ENCODE measurements at places on chromosomes 5 and 9.

DNA sequence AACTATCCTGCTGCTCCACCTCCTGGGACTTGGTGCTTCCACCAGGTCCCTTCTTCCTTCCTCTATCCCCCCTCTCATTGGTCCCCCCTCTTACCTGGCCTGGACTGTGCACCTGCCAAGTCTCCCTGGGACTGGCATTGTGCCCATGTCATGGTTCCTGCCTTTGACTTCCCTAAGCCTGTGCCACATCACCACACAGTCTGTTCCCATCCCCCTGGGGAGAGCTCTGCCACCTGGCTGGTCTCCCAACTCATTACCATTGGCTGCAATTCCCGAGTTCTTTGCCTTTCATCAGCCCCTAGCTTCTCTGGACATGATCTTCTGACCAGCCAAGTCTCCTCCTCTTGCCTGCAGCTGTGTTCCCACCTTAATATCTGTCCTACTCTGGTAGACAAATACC lies 180.3 kb downstream of the SREK1 start:
- no peak for DNase-seq

DNA sequence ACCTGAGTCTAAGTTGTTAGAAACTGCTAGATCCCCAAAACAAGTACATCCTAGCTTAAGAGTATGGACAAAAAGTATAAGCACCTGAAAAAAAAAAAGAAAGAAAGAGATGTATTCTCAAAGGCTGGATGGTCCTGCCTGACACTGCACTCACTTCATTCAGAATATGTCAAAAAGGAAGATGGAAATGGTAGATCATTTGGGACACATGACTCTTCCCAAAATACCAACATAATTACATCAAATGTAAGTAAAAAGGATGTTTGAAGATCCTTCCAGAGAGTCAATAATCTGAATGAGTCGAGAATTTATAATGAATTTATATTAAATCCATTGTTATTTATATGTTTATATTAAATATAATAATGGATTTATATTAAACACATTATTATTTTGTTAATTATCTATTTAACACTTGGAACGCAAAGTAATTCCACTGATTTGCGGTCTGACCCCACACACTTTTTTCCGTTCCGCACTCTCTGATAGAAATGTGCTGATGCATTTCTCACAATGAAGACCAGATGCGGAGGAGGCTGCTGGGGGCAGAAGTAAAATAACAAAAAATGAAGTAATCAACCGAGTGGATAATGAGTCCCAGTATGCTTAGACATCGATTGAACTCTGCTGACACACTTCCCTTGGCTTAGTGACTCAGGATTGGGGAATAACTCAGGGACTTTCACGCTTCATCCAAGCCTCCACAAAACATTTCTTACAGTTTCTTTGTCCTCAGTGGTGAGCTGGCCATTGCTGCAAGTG lies 201.2 kb downstream of the ADAMTS12 start:
- no peak for DNase-seq

- no peak for DNase-seq
Observed at GRCh38 chr9:119959846-119960545, 590.8 kb upstream of the BRINP1 start.

DNA sequence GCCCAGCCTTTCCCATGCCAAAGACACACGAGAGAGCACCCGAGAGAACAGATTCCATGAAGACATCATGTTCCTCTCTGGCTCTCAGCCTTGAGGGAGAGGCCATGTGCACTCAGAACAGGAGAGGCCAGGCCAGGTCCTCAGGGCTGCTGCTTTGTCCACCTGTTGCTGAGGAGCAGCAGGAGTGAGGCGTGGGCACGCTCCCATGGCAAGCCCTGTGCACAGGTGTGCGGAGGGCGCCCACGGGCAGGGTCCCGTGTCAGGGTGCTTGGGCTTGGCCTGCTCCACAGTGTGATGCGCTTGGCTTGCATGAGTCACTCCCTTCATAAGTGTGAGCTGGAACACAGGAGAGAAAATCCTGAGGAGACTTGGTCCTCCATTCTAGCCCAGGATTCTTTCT lies 27.4 kb downstream of the ZNF354A start:
- DNase-seq, result no peak

GRCh38 chr5:33068786-33069185 lies 357.7 kb downstream of the NPR3 start:
- DNase-seq, result no peak

DNA sequence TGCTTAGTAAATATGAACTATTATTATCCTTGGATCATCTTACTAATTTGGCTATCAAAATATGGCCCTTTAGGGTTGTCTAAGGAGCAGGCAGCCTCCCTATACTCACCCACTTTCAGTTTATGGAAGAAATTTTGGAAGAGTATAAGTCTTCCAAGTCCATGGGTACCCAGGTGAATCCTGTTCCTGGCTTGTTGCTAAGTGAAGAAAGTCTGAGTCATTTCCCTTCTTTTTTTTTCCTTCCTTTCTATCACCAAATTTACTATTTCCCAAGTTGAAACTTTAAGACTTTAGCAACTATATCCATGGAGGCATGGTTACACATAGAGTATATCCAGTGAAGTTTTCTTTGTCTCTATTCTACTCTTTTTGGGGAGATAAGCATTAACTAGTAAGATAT lies 184.0 kb upstream of the ACTBL2 start:
- DNase-seq, result no peak

DNA sequence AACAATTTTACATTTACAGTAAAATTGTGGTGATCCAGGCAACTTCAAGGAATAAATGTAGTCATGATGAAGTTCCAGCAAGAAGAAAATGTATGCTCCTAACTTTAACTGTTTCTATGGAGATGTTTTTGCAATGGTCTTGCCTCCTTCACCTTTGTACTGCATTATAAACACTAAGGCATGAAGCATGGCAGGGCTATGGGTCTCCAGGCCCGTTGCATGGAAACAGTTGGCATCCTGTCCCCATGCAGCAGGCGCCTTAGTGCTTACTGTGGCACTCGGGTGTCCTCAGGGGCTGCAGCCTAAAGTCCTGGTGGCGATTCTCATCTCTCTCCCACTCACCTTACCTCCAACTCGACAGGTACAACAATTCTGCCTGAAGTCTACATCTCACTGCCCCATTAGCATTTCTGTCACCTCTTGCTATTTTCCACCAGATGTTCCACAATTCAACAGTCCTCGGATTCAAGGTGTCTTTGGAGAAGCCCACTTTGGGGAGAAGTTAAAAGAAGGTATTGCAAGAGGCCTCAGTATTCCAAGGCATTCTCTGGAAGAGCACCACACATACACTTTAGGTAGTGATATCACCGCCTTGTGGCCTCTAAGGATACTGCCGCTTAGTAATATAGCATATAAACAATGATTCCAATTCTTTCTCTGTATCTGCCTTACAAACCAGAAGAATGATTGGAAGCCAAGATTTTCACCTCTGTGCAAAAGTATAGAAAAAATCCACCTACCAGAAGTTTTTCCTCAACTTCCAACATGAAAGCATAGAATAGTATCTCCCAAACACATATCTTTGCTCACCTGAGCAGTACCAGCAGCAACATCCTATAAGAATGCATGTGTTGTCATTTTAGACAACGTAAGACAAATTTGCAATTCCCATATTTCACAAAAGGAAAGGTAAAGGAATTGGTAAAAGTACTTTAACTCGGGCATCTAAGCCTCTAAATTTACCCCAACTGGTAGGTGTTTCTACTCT lies 5.1 kb downstream of the LIFR start:
- no peak for DNase-seq

DNA sequence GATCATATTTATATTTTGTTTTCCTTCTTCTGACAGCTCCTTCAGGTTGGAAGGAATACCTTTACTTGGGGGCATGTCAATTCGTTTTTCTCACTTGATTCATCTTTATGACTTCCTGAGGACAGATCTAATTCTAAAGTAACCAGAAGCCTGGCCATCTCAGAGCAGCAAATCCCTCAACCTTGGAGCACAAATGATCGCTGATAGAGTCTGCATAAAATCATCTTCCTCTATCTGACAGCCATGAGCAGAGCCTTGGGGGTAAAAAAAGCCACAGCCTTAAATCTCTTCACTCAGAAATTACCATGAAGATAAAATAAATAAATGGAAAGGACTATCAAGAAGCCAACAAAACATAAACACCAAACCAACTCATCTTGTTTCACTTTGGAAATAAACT lies 325.8 kb downstream of the PRR16 start:
- DNase-seq, result no peak

- DNase-seq, result no peak
Observed at GRCh38 chr9:32708480-32709150, 73.1 kb upstream of the TAF1L start.

DNA sequence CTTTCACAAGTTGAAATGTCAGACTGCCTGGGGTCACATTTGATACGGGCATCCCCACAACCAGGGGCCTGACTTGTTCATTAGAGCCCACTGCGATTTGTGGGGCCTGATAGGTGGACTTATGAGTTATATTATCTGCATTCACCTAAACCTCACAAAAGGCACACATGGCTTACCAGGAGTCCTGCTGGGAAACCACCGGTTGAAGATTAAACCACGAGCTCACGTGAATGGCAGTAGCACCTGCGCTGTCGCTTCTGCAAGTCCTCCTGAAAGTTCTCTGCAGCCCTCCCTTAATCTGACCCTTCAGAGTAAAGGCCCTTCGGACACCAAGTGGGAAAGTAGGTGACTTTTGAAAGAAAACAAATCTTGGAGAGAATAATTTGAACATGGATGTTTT lies 68.9 kb downstream of the PPIC start:
- DNase-seq, result no peak

- DNase-seq, result no peak
Observed at GRCh38 chr5:62331921-62332320, 25.9 kb downstream of the KIF2A start.

GRCh38 chr9:99921875-99922710 lies 15.6 kb downstream of the STX17 start:
- no peak for DNase-seq

- no peak for DNase-seq
Observed at GRCh38 chr5:44389823-44390143, 563 bp upstream of the FGF10 start.

GRCh38 chr5:22678886-22679285 lies 174.3 kb downstream of the CDH12 start:
- DNase-seq, result no peak

DNA sequence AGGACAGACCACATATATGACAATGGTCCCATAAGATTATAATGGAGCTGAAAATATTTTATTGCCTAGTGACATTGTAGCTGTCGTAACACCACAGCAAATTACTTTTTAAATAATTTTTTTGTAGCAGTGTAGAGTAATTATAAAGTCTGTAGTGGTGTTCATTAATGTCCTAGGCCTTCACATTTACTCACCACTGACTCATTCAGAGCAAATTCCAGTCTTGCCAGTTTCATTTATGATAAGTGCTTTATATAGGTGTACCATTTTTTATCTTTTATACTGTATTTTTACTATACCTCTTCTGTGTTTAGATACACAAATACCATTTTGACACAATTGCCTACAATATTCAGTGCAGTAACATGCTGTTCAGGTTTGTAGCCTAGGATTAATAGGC lies 67.6 kb downstream of the TLE4 start:
- no peak for DNase-seq

- DNase-seq, result no peak
Observed at GRCh38 chr5:100550531-100551051, 15.4 kb downstream of the FAM174A start.

GRCh38 chr5:107979900-107980299 lies 309.2 kb upstream of the EFNA5 start:
- DNase-seq, result no peak

DNA sequence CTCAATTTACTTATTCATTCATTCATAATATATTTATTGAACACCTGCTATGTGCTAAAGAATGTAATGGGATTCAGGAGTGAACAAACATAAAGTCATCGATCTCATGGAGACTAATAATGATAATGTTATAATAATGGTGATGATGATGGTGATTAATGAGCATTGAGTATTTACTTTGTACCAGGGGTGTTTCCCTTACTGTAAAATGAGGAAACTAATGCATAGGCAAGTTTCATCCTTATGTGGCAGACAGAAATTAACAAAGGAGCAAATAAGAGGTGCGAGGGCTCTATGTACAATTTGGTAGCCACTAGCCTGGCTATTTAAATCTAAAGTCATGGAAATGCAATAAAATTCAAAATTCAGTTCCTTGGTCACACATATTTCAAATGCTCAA lies 11.1 kb upstream of the LCP2 start:
- DNase-seq, result no peak

DNA sequence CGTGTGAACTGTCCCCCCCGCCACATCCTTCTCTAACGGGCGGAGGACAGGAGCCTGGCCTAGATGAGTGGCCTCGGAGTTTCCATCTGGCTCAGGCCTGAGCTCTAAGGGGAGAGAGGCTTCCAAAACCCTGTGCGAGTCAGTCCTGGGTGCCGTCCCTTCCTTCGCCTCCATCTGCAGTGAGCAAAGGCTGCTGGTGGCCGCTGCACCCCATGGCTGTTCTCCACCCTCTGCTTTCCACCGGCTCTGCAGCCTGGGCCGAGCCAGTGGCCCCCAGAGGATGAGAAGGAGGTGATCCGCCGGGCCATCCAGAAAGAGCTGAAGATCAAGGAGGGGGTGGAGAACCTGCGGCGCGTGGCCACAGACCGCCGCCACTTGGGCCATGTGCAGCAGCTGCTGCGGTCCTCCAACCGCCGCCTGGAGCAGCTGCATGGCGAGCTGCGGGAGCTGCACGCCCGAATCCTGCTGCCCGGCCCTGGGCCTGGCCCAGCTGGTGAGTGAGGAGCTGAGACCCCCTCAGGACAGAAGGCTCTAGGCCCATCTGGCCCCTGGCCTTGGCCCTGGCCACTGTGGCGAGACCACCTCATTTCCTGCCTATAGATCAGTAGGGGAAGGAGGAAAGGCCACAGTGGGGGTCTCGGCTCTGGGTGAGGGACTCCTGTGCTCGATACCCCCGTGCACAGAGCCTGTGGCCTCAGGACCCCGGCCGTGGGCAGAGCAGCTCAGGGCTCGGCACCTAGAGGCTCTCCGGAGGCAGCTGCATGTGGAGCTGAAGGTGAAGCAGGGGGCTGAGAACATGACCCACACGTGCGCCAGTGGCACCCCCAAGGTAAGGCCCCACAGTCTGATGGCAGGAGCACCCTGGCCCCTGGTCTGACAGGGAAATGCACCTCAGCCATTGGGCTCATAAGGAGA lies 3.0 kb downstream of the PKN3 start:
- no peak for DNase-seq

- no peak for DNase-seq
Observed at GRCh38 chr5:77073667-77074066, 13.4 kb downstream of the ZBED3 start.

- DNase-seq, result no peak
Observed at GRCh38 chr5:107047048-107047447, 623.7 kb downstream of the EFNA5 start.

GRCh38 chr9:10700915-10701314 lies 88.1 kb upstream of the PTPRD start:
- DNase-seq, result no peak

GRCh38 chr5:149198148-149198547 lies 56.9 kb downstream of the ABLIM3 start:
- DNase-seq, result no peak

GRCh38 chr9:27333241-27334052 lies 36.5 kb upstream of the EQTN start:
- peak; percentile 13 for DNase-seq

DNA sequence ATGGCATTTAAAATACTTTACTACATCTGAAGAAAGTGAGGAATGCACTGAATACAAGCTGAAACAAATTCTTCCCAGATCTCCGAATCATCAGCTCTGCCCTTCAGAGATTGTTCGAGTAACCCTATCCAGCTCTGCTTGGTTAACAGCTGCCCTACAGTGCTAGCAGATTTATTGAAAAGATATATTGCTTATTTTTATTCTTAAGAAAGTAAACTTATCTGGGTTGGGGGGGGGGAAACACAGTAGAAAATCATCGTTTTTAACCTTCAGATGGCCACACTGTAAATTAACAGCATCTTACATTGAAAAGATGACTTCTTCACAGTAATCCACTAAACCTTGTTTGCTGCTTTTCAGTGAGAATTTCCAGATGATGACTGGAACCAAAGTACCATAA lies 210.8 kb downstream of the NFIB start:
- DNase-seq, result no peak

Data from stimulated activated CD8-positive, alpha-beta memory T cell treated with anti-CD3 and anti-CD28 coated beads, Interleukin-7, amount 100 ng/mL, for 1 hour (primary cell).